ENCODE measurements at places on chromosomes 16 and 17.

GRCh38 chr16:85136702-85137322 lies 24.5 kb upstream of the CIBAR2 start:
- peak; percentile 41 for DNase-seq

- no peak for DNase-seq
These were observed 163.5 kb downstream of the SDK2 start for GRCh38 chr17:73480740-73481139.

DNA sequence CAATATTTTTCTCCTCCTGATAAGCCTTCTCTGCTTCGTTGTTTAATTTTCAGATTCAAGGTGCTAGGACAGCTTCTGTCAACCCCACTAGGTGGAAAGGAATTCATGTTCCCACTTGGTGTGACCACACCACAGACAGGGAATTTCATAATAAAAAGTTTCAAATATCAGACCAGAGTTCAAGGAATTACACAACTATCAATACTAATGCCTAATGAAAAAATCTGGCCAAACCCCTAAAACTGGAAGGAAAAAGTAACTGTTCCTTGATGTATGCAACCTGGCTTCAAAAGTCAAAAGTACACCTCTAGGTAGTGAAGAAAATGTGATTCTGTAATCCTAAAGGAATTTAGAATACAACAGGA lies 87.8 kb upstream of the CORO6 start:
- no peak for DNase-seq

DNA sequence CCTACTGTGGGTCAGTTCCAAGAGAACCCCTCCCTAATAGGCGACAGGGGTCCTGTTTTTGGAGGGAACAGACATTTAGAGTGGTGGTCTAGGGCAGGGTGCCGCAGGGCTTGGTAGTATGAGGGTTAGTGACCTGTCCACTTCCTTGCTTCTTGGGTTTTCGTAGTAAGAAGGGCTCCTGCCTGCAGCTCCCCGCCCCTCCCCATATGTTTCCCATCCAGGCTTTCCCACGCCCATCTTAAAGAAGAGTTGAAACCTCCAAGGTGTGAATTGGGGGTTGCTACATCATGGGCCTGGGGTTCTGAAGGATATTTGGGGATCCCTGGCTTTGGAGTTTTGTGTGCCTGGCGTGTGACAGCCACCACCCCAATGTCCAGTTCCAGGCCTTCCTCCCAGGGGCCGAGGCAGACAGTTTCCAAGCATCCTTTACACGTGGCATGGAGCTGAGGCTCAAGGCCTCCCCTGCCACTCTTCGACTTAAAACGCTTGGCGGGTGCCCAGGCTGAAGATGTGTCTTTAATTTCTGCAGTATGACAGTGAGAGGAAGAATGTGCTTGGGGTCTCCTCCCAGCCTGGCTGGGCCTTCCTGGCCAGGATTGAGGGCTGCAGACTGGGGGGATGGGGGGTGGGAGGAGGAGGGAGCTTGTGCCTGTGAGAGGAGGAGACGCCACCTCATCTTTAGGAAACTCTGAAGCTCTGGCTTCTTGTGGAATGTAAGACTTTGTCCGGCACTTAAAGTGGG lies 2.3 kb upstream of the COL1A1 start:
- no peak for DNase-seq

DNA sequence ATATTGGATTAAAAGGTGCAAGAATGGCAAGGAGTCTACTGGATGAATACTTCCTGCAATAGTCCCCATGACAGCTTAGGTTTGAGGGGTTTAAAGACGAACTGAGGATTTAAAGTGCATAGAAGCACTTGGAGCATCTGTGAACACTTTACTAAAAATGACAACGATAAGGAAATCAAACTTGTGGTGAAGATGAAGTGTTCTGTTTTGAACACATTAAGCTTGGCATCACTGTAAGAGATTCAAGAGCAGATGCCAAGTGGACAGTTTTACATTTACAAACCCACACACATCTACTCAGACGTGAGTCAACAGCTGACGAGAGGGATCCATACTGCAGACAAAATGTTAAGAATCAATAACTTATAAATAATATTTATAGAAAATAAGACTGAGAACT lies 918.7 kb downstream of the CDH11 start:
- no peak for DNase-seq

DNA sequence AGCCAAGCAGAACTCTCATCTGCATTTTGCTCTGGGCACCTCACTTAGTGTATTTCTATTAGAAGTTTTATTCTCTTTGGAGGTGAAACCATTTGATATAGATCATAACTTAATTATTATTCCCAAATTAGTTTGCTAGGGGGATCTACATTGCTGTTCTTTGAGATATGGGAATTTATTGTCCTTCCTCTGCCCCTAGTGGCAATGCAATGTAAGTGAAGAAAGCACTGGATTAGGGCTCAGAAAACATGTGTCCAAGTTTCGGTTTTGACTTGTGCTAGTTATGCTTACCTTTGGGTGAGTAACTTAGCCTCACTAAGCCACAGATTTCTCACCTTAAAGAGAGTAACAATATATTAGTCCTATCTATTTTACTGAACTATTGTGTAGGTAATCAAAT lies 2.9 kb downstream of the KRT39 start:
- no peak for DNase-seq

DNA sequence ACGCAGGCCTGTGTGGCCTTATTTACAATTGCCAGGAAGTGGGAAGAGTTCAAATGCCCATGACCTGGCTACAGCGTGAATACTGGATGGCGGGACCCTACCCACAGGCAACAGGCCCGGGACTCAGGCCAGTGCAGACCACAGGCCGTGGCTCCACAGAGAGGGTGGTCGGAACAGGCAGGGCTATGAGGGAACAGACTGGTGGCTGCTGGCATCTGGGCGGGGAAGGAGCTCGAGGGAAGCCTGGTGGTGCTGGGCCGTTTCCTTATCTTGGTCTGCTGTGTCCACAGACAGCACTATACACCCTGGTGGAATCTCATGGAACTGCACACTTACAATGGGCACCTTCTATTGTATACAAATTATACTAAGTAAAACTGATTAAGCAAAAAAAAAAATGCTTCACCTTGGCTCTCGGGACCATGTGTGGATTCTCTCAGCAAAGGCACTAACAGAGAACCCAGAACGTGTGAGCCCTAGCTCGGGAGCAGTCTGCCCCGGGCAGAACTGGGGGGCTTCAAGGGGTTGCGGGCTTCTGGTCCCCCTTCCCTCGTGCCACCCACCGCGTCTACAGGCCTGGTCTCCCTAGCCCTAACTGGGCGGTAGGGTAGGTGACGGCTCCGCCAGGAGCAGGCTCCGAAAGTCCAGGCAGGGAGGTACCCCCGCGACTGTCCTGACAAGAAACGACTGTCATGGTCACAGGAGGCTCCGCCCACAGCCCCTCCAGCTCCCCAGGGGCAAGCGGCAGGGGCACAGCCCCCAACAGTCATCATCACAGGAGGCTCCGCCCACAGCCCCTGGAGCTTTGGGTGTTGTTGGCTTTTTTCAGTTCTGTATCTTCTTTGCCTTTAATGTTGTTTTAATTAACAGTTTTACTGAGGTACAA lies 21.8 kb downstream of the CEP131 start:
- DNase-seq = peak; percentile 63

GRCh38 chr16:53566552-53567245 lies 63.7 kb upstream of the AKTIP start:
- no peak for DNase-seq

DNA sequence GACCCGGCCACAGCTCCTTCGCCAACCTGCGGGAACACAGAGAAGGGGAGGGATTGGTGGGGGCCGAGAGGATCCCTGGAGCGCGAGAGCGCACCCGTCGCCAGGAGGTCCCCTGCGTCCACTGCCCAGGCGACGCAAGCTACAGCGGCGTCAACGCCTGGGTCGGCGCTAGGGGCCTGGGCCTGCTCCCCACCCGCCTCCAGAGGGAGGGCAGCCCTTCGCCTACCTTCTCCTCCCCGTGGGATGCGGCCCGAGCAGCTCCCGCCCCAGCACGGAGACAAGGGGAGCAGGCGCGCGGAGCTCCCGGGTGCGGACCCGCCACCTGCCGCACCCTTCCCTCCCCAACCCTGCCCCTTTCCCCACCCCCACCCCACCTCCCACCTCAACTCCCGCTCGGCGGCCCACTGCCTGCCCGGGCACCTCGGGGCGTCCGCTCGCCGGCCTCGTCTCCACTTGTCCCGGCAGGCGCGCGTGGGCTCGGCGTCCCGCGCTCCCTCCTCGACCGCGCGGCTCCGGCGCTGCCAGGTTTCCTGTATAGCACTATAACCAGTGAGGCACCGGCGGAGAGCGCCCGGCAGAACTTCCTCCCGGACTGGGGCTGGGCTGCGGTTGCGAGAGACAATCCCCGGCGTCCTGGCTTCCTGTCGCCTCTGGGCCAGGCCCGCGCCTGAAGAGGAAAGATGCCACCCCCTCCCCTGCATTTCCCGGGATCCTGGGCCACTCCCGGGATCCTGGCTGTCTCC lies 119.1 kb upstream of the SMURF2 start:
- DNase-seq = no peak

DNA sequence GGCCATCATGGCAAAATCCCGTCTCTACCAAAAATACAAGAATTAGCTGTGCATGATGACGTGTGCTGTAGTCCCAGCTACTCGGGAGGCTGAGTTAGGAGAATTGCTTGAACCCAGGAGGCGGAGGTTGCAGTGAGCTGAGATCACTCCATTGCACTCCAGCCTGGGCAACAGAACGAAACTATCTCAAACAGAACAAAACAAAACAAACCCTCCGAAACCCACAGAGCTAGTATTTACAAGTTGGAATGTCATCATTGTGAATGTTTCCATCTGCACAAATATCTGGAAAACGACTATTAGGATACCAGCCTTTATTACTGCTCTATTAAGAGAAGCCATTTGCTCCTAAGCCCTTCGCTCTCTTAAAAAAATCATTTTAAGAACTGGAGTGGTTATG lies 26.0 kb downstream of the SMARCE1 start:
- no peak for DNase-seq

- peak; percentile 31 for DNase-seq
These were observed 513 bp downstream of the CRLF3 start for GRCh38 chr17:30824002-30824355.

Measured in glutamatergic neuron (in vitro differentiated cells).